Keratinocyte (primary cell): ENCODE measurements at places on chromosomes 16 and 17. TPM values are rescaled to one million over a fixed set of nuclear protein-coding genes. Genes with fewer than 3 reads are reported as not detected.
A peak's percentile ranks its signal among the peaks of the same experiment; 100 is the strongest.

Gene IRF8
- 0.35 TPM in 1 of 3 replicates, not detected in the others for polyA plus RNA-seq

Gene CLEC19A
- not detected in 3 replicates for polyA plus RNA-seq

Gene ATP6V0C
- polyA plus RNA-seq, result 10.6 to 109 TPM (median 11.4 TPM) in 3 replicates

Gene PRCD
- 0.65 to 1.7 TPM (median 1.2 TPM) in 3 replicates for polyA plus RNA-seq

Gene MMD
- 4.5 to 6.4 TPM (median 6.0 TPM) in 3 replicates for polyA plus RNA-seq

Gene NOG
- 0.32 to 2.9 TPM (median 0.68 TPM) in 3 replicates for polyA plus RNA-seq

Gene KIF18B
- polyA plus RNA-seq, result 0.99 to 8.1 TPM (median 5.1 TPM) in 3 replicates

Gene TMEM88
- polyA plus RNA-seq, result 0.14 to 0.45 TPM (median 0.24 TPM) in 3 replicates

Gene SLC5A11
- 0.07 to 0.17 TPM in 2 of 3 replicates, not detected in the other for polyA plus RNA-seq

Gene OTOP2
- 0.08 TPM in 1 of 3 replicates, not detected in the others for polyA plus RNA-seq

Gene CDH11
- 17.8 to 67.7 TPM (median 36.8 TPM) in 3 replicates for polyA plus RNA-seq

Gene CCL7
- not detected in 3 replicates for polyA plus RNA-seq

Gene JPH3
- 0.01 TPM in 2 of 3 replicates, not detected in the other for polyA plus RNA-seq

Gene CCT6B
- 0.65 to 1.4 TPM (median 1.1 TPM) in 3 replicates for polyA plus RNA-seq

Gene KRTAP4-7
- polyA plus RNA-seq, result not detected in 3 replicates

DNA sequence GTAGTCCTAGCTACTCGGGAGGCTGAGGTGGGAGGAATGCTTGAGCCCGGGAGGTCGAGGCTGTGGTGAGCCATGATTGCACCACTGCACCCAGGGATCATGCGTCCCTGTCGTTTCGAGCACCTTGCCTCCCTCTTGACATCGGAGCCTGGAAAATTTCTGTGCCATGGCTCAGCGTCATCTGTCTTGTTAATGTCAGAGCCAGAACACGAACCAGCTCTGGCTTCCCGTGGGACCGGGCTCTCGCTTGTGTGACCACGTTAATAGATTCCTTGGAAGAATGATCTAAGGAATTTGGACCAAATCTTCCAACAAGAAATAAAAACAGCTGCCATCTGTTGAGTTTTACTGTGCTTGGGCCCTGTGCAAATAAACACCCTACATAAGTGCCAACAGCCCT is 117.7 kb downstream of the ABCC1 start:
- DNase-seq, result no peak

DNA sequence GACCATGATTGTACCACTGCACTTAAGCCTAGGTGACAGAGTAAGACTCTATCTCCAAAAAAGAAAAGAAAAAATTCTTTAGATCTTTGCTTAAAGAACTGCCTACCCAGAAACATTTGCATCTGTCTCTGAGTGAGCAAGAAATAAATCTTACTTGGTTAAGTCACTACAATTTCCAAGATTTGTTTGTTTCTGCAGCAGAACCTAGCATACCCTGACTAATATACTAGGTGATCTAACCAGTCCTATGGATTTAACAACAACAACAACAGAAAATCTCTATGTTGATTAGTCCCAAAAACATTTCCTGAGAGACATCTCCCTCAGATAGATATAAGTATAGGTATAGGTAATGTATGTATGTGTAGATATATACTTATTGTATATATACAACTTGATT is 549.3 kb upstream of the PSMD7 start:
- DNase-seq, result no peak

DNA sequence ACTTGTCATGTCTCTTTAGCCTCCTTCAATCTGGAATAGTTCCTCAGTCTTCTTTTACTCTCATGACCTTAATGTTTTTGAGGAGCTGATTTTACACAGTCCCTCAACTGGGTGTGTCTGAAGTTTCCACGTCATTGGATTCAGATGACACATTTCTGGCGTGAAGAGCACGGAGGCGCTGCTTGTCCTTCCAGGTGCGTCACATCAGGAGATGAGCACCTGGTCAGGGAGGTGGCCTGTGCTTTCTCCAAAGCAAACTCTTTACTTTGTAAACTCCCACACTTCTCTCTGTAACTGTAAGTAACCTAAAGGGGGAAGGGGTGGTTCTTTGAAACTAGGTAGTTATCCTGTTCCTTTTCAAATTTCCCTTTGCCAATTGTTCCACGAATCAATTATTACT is 52.5 kb upstream of the MNT start:
- no peak for DNase-seq

- no peak for DNase-seq
Measured at GRCh38 chr17:30495586-30495985, 18.4 kb downstream of the GOSR1 start.

DNA sequence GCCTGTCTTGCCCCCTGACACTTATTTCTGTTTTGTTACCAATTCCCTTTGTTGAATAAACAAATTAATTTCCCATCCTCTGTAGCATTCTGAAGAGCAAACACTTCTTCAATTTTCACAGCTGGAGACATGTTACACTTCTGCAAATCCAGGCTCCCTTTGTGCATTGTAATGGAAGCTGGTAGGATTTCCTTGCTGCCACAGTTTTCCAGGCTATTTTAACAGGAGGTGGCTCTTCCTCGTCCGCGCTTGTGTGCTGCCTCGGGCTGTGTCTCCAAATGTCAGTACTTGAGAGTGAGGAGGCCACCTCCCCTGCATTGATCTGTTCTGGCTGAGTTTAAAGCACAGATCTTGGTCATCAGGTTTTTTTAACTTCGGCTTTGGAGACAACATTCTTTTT is 40.0 kb downstream of the SOST start:
- no peak for DNase-seq

GRCh38 chr16:80080287-80080851 is 460.4 kb upstream of the DYNLRB2 start:
- DNase-seq, result no peak

DNA sequence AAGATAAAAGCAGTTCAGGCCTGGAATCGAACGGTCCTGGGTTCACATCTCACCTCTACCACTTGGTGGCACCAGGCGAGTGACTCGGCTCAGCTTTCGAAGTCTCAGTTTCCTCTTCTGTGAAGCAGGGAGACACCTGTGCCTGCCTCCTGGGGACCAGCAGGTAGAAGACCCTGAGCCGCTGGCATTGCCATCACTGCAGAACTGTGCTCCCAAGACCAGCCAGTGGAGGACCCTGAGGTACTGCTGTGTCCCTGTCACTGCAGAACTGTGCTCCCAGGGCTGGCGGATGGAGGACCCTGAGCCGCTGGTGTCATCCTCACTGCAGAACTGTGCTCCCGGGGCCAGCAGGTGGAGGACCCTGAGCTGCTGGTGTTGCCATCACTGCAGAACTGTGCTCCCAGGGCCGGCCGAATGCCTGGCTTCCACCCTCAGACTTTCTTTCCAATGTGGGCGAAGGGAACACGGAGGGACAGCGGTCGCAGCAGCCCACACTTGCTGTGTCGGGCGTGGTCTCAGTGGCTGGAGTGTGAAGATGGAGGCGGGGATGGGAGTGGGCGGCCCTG is 8.7 kb upstream of the SLC7A5 start:
- DNase-seq, result no peak

- no peak for DNase-seq
Measured at GRCh38 chr16:29848420-29849297, 14.4 kb downstream of the CDIPT start.

GRCh38 chr17:59954856-59955255 is 9.7 kb downstream of the RNFT1 start:
- no peak for DNase-seq

- no peak for DNase-seq
Measured at GRCh38 chr16:977081-977701, 4.4 kb upstream of the SOX8 start.

DNA sequence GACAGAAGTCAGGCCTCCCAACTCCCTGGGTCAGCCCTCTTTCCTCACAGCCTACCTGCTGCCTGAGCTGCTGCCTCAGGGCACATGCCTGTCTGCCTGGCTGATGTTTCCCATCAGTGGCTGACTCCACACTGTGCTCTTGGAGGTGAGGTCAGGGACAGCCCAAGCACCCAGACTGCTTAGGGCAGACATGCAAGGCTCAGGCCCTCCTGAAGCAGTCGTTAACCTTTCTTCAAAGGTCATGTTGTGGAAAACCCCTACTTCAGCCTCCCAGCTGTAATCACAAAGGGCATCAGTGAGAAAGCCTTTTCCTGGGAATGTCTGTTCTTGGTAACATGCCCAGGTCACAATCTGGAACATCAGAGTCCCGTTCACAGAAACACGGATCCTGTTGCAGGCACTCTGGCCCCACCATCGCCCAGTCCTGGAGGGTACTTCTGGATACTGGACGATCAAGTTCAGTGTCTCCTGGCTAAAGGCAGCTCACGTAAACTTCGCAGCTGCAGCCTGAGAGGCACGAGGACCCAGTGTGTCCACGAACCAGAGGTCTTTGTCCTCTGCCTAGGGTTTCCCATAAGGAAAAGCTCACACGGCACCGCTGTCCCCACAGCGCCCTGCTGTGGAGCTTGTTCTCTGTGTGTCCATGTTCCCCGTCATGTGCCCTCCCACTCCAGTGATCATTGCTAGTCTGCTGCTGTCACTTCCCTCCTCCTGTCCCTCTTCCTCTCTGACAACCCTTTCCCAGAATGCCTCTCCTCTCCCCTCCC is 54.9 kb downstream of the GNAO1 start:
- peak; percentile 79 for DNase-seq

DNA sequence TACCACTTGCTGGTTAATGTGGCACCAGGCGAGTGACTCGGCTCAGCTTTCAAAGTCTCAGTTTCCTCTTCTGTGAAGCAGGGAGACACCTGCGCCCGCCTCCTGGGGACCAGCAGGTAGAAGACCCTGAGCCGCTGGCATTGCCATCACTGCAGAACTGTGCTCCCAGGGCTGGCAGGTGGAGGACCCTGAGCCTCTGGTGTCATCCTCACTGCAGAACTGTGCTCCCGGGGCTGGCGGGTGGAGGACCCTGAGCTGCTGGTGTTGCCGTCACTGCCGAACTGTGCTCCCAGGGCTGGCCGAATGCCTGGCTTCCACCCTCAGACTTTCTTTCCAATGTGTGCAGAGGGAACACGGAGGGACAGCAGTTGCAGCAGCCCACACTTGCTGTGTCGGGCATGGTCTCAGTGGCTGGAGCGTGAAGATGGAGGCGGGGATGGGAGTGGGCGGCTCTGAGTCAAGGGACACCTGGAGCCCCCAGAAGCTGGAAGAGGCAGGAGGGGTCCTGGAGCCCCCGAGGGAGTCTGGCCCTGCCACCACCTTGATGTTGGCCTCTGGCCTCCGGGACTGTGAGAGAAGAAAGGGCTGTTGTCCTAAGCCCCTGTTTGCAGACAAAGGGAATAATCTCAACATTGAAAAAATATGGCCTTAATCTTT is 75.8 kb upstream of the METTL9 start:
- DNase-seq, result no peak

GRCh38 chr16:70453892-70454221 is 538 bp upstream of the FCSK start:
- DNase-seq, result no peak

DNA sequence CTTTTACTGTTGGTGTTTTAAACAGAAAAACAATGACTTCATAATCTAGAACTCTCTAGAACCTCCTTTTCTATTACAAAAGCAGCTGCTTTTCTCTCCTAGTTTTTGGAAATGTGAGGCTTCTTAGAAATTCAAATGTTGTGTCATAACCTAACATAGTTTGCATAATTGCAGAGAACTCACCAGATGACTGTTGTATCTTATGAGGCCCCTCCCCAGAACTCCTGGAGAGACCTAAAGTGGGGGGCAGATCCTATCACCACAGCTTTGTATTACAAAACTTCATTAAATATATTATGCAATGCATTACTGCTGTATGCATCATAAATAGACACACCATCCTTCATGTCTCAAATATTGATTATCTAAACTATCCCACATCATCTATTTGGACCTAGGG is 538.7 kb upstream of the HSBP1 start:
- DNase-seq, result no peak

DNA sequence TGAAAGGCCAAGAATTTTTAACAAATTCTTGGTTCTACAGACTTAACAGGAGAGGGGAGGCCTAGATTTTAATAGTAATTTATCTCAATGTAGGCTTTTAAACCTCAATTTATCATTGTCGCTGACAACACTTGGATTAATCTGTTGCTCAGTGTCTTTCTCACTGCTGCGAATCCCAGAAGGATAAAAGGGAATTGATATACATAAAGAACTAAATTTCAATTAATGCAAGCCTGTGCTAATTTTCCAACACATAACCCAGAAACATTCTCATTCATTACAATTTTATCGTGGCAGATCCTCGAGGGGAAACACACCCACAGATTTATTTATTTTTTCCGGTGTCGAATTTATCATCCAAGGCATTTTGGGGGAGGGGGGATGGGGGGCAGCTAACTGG is 98.1 kb downstream of the WSCD1 start:
- DNase-seq, result no peak

DNA sequence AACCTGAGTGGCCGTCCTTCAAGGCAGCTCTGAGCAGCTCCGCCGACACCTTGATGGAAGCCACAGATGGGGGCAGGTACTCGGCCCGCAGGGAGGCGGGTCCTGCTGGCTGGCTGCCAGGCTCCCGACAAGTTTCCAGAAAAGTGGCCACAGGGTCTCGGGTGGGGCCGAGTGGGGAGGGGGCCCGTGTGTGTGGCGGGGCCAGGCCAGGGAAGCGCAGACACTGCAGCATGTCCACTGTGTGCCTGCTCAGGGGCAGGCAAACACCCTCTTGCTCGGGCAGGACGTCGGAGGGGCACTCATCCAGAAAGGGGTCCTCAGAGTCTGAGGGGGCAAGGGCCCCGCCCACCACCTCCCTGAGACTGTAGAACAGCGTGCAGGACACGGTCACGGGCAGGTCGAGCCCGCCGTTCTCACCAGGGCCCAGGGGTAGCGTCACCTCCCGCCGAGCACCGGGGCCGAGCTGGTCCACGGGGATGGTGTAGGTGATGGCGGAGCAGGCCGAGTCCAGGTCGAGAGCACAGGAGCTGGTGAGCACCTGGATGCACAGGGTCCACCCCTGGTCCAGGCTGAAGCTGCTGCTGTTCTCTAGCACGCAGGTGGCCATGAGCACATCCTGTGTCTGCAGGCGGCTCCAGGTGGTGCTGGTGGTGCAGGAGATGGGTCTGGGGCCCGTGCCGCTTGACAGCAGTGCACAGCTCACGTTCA is 5.1 kb downstream of the FAAP100 start:
- no peak for DNase-seq

DNA sequence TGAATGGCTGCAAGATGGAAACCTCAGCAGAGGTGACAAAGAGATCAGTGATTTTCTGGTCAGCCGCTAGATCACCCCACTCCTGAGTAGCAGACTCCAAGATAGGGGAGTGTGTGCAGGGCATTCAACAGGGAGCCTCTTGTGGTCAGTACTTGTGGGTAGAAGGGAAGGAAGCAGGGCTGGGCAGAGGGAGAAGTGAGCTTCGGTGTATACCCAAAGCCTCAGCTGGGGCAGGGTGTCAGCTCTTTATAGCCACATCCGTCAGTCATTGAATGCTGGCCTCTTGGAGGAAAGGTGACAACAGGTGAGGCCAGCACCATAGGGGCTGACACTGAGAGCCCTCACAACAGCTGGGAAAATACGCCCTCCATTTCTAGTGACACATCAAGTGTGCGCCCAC is 2.2 kb upstream of the SLC12A3 start:
- no peak for DNase-seq

GRCh38 chr16:51562891-51563290 is 411.8 kb upstream of the SALL1 start:
- DNase-seq, result no peak

- no peak for DNase-seq
Measured at GRCh38 chr17:57657211-57657610, 87.9 kb downstream of the CCDC182 start.

- peak; percentile 42 for DNase-seq
Measured at GRCh38 chr17:82384730-82385481, 13.3 kb downstream of the UTS2R start.

- DNase-seq, result no peak
Measured at GRCh38 chr16:9408297-9408878, 316.9 kb downstream of the HAPSTR1 start.

- DNase-seq, result no peak
Measured at GRCh38 chr17:40306395-40306794, 2.6 kb upstream of the RARA start.

- no peak for DNase-seq
Measured at GRCh38 chr16:75064403-75065148, 52.0 kb downstream of the LDHD start.

GRCh38 chr17:924711-925475 is 54.7 kb downstream of the NXN start:
- DNase-seq, result peak; percentile 83
